ENCODE measurements at places on chromosomes 3 and 15.

DNA sequence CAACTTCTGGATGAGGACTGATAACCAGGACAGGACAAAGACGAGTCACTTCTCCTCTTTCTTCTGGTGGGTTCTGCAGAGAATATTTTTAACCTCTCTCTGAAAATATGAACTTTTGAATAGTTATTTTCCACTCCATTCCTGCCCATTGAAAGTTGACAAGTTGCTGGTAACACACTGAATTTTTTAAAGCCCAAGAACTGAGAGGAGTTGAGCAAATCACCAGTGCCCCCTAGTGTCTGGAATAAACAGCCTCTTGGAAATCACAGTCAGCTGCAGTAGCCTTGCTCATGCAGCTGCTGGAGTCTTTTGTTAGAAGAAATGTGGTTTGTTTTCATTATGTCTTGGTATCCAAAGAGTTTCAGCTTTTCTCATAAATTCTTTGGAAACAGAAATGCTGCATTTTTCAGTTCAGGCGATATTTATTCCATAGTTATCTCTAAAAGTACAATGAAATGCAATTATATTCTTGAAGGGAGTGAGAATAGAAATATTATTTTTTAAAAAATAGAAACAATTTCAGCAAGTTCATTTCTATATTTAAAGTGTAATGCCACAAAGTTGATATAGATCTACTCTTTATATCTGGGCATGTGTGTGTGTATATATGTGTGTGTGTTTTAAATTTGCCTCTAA, 741.0 kb upstream of the CBLB start:
- peak; percentile 37 for DNase-seq

DNA sequence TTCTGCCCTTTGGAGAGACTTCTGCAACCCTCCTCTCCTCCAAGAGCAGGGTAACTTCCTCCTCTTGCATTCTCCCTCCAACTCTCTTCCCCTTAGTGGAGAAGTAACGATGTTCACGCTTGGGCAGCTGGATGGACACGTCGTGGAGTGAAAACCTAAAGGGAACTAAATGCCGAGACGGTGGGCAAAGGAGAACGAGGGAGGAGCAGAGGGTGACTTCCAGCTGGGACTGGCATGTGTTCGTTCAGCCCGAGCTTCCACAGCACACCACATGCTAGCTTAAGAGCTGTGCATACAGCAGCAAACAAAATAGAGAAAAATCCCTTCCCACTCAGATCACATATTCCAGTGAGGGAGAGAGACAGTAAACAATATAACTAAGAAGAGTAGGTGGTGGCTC, 179.8 kb downstream of the SLCO3A1 start:
- DNase-seq: no peak

DNA sequence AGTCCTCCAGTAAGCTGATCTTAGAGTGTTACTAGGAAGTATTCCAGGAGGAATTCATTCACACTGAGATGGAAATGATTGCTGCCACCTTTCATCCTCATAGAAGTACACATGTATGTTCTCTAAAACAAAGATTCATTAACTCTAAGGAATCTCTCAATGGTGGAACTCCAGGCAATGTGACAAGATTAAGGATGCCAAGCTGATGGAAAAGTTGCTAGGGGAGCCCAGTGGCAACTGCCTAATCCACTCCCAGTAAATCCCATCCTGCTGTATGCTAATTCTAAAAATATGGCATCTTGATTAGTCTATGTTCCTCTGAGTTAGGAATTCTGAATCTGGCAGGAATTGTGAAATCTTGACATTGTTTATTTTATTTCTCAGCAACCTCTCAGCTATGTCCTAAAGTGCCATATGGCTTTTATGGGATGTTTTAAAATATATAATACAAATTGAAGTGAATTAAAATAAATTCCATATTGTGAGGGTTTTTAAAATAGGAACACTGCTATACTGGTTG, 210.0 kb upstream of the TRIM42 start:
- no peak for DNase-seq

DNA sequence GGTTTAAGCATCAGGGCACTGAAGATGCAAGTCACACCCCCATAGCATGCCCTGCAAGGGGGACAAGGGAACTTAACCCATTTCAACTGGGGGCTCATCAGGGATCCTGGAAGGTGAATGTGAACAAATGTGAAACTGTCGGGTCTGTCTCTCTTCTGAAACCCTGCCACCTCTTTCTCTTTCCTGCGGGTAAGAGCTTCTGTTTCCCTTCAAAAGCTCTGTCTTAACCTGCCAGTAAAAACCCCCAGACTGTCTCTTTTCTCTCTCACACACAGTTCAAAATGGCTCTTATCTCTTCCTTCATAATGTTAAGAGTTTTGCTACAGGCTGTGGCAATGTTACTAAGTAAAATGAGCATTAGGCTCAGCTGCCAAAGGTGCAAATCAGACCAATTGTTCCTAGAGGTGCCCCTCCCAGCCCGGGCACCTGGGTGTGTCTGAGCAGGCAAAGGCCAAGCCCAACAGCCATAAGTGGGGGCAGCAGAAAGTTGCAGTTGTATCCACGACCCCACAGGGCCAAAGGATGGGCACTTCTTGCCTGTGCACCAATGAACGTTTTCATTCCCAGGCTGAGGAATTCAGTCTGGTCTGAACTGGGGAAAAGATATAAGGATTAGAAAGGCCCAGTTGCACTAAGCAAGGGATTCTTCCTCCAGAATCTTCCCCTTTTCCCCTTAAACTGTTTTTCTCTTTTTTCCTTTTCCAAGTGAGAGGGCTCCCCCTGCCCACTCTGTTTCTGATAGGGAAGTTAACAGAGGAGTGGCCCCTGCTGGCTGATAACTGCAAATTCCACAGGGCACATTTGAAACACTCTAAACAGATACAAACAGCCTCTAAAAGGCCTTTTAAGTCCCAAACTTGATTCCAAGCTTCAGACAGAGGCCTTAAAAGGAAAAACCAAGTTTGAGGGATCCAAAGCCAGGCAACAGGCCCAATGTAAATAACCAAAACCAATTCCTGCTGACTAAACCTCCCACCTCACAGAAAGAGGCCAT, 113.8 kb upstream of the EPHA6 start:
- no peak for DNase-seq

GRCh38 chr3:97612632-97613031, 151.9 kb upstream of the ARL6 start:
- no peak for DNase-seq

GRCh38 chr15:64519897-64520296, 59.5 kb downstream of the ZNF609 start:
- DNase-seq: no peak

- DNase-seq: no peak
Measured at GRCh38 chr3:112470788-112471187, 28.5 kb downstream of the BTLA start.

GRCh38 chr15:82951472-82952157, 905 bp downstream of the HOMER2 start:
- no peak for DNase-seq
